ENCODE measurements at places on chromosomes 5 and 9. TPM values are rescaled to one million over a fixed set of nuclear protein-coding genes. Genes with fewer than 3 reads are reported as not detected.

NIM1K gene
- total RNA-seq: 0.37 TPM

WWC1 gene
- total RNA-seq: 44.7 TPM

- no peak for DNase-seq
These were observed 78.8 kb downstream of the NLN start for GRCh38 chr5:65800775-65801174.

DNA sequence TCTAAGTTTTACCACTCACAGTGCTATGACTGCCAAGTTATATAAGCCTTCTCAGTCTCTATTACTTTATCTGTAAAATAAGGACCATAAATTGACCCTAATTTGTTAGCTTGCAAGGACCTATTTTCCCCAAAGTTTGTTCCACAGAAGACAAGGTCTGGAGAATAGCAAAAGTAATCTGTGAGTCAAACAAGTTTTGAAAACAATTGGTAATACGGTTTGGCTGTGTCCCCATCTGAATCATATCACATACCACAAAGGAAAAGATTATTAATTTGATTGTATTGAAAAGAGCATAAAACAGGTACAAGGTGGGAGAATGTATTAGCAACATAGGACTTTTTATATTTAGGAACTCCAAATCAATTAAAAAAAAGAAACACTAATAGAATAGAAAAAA is 124.0 kb upstream of the TARS1 start:
- no peak for DNase-seq

DNA sequence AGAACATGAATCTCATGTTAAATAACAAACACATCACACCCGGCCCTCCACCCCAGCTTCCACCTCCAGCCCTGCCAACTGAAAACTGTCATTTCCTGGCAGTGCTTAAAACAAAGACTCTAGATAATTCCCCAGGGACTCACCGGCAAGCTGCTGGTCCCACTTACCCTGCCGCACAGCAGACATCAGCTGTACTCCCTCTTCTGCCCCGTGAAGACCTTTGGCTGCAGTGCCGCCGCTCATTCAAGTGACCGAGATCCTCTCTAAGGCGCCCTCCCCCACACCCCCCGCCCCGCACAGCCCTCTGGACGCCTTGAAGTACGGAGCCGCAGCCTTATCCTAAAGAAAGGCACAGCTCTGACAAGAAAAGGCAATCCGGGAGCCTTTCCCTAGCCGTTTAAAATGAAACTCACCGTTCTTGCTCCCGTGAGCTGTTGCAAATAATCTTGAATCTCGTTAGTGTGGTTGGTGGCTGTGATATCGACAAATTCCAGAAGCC is 434 bp downstream of the GLRX start:
- DNase-seq: no peak

ALDH7A1 gene
- total RNA-seq: 21.3 TPM

Measured in pancreas (tissue), 10 donors.